ENCODE measurements at places on chromosomes 1 and 21. TPM values are rescaled to one million over a fixed set of nuclear protein-coding genes. Genes with fewer than 3 reads are reported as not detected.

GRCh38 chr1:165025805-165026204 lies 330.7 kb downstream of the LMX1A start:
- DNase-seq = no peak

Gene ERG
- total RNA-seq = not detected

GRCh38 chr21:45318556-45319404 lies 31.1 kb upstream of the POFUT2 start:
- DNase-seq = peak; percentile 93

DNA sequence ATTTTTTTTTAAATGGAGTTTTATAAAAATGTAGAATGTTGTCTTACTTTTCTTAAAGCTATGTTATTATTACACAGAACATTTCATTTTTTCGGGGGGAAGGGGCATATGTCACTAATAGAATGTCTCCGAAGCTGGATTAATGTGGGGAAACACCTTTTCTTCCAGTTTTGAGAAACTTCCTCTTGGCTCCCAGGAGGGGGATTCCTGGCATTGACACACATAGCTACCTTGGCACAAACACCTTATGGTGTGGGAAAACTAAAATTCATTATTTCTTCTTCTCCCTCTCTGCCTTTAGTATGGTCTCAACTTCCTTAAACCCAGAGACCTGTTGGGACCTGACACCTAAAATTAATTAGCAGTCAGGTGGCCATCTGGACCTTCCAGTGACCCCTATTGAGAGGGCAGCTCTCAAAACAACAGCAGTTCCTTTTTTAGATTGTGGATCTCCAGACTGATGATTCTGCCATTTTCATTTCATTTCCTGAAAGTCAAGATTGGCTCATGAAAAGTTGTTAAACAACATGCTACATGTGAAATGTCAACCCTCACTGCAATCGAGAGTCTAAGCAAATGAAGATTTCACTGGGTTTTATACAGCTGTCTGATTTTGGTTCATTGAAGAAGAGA lies 70.1 kb upstream of the EDEM3 start:
- DNase-seq = no peak

- no peak for DNase-seq
These were observed 418.8 kb downstream of the PTPRU start for GRCh38 chr1:29655145-29655544.

Gene HEYL
- 0.32 TPM for total RNA-seq

DNA sequence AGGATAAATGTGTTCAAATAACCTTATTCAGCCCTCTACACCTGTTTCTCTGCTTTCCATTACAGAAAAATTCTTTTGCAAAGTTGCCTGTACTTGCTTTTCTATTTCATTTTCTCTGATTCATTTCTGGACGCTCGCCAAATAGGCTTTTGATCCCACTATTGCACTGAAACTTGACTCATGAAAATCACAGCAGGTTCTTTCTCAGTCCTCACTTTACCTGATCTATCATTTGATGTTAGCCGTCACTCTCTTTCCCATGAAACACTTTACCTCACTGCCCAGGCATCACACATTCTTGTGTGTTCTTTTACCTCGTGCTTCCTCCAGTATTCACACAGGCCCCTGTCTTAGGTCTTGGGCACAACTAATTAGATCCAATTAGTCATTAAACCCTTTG lies 26.2 kb downstream of the HSPA13 start:
- DNase-seq = no peak

- no peak for DNase-seq
These were observed 3.9 kb upstream of the PITHD1 start for GRCh38 chr1:23774174-23774880.

Gene RNU1-3
- under 0.01 TPM for total RNA-seq

- DNase-seq = peak; percentile 93
These were observed 42.0 kb upstream of the LDLRAP1 start for GRCh38 chr1:25501235-25502058.

GRCh38 chr1:175521249-175522040 lies 221.9 kb downstream of the TNR start:
- DNase-seq = no peak

Measured in fibroblast of villous mesenchyme (primary cell).